NCI-H1930 (cell line): ENCODE measurements at places on chromosomes 6 and 20.
A peak's percentile ranks its signal among the peaks of the same experiment; 100 is the strongest.

- DNase-seq, result no peak
Observed at GRCh38 chr6:24149296-24149695, 23.3 kb downstream of the NRSN1 start.

GRCh38 chr6:153942361-153942760 lies 96.7 kb upstream of the OPRM1 start:
- no peak for DNase-seq

DNA sequence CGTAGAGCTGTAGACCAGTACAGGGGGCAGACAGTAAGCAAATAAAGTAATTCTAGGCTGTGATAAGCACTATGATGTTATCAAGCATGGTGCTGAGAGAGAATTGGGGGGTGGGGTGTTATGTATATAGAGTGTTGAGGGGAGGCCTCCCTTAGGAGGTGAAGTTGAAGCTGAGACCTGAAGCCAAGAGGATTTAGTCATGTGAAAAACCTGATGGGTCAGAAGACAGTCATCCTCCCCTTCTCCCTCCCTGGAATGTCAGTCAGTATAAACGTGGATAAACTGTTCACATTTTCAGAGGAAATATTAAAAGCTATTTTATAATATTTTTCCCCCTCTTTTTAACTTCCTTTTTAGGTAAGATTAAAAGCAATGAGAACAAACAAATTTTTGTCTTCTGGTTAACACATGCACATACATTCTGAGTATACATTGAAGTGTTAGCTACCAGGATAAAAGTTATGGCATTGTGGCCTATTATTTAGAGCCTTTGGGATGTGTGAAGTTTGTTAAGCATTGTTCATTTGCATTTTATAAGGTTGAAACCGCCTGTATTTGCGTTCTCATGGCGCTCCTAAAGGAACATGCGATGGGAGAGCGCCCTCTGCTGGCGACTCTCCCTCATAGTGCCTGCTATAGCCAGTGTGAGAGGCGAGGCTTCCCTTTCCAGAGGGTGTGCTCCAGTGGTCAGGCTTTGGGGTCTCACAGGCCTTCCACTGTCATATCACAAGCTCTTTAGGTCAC lies 35.4 kb upstream of the MAPK13 start:
- peak; percentile 73 for DNase-seq

DNA sequence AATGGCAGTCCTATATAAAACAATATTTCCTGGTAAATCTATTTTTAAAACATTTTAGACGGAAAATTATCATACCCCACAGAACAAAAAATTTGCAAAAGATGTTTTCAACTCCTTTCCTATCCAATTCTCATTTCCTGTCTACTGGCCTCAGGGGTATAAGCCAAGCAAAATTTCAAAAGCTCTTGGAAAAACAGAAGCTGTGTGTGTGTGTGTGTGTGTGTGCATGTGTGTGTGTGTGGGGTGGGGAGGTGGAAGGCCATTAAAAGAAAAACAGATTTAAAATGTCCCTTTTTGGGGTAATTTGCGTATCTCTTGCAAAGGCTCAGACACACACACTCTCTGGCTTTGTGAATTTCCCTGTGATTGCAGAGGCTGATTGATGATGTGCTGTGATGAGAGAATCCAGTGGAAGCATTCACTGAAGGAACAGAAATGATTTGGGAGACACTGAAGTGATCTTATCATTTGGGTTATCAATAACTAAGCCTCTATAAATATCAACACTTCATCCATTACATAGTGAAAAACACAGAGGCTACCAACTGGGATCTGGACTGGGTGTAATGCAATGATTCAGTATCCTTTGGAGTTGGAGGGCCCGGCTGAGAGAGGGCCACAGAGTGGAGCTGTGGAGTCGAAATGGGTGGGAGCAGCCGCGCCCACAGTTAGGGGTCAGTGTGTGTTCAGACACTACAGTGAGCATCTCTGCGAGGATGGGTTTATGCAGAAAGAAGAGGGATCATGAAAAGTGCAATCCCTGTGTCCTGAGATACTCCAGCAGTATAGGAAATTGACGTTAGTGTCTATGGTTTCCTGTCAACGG lies 106.8 kb upstream of the PREP start:
- DNase-seq, result peak; percentile 3

DNA sequence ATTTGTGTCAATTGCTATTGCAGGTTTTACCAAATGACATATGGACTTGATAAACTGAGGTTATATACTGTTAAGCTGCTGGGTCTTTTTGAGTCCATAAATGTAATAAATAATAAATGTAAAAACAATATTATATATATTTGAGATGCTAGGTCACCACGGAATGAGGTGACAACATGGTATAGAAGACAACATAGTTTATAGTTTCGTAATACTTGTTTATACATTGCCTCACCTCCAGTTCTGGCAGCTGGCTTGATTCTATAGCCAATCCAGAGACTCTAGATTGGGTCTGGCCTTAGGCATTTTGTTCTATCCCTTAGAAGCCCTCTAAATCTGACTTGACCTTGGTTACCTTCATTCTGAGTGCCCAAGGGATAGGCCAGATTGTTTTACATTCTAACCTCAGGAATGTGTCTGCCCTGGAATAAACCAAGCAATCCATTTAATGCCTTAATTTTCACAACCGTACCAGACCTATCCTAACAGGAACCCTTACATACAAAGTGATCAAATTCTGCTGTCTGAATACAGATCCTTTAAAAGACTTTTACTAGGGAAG lies 61.5 kb upstream of the STXBP5 start:
- DNase-seq, result no peak

DNA sequence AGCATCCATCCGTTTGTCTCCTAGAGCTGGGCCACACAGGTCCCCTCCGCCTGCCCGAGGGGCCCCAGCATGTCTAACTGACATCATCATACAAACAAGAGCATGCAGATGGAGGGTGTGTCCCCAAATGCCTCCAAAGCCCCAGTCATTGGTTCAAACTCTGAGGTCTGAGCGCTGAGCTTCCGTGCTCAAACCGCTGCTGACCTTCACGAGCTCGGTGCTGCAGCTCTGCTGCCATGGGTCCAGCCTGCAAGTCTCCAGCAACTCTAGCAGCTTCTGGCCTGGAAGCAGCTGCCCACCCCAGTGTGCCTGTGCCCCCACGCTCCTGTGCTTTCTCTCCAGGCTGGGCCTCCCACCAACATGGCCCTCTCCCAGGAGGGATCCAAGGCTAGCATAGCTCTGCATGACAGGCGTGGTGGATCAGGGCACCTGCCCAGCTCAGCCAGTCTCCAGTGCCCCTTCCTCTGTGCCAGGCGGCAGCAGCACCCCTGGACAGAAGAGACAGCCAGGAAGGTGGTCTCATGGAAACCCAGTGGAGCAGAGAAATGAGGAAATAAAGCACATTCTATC lies 131.6 kb upstream of the PMEPA1 start:
- DNase-seq, result no peak

DNA sequence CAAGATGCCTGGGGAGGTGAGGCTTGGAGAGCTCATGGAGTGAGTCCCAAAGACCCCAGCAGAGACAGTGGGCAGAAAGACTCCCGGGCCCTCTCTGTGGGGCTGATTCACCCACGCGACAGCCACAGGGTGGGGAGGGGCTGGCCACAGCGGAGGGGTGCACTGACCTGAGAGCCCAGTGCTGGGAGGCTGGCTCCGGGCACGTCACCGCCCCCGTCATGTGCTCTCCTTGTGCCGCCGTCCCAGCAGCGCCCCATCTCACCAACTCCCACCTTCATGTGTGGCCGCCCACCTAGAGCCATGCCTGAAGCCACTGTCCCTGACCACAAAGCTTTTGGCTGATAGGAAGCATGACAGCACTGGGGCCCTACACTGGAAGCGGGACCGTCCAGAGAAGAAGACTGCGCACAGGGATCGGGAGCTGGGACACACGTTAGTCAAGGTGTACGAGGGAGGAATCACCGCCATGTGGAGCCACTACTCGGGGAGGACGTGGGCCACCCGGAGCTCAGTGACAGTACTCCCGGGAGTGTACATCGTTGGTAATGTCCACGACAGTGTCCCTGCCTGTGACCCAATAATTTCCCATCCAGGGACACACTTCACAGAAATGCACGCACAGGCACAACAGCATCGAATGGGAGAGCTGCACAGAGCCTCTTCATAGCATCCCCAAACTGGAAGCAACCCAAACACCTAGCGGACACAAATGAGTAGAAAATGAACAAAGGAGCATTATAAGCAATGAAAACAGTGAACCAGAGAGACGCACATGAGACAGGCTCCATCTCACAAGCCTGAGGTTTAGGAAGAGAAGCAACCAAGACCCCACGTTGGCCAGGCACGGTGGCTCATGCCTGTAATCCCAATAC lies 28.4 kb upstream of the FOXC1 start:
- DNase-seq, result no peak

GRCh38 chr6:37141281-37142049 lies 28.5 kb upstream of the PIM1 start:
- no peak for DNase-seq

DNA sequence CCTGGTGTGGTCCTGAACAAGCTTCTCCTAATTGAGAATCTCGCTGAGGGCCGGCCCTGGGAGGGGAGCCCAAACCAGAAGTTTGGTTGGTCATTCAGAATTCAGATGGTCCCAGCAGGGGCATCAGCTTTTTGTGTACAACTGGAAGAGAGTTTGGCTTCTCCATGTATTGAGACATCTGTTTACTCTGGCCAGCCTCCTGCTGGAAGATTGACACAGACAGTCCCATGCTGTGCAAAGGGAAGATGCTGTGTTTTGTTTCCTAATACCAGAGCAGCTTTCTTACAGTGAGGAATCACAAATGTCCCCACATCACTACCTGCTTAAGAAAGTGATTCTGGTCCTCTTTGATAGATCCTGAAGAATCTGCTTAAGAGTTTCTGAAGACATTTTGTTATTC lies 97.8 kb downstream of the PLEKHG1 start:
- DNase-seq, result no peak

DNA sequence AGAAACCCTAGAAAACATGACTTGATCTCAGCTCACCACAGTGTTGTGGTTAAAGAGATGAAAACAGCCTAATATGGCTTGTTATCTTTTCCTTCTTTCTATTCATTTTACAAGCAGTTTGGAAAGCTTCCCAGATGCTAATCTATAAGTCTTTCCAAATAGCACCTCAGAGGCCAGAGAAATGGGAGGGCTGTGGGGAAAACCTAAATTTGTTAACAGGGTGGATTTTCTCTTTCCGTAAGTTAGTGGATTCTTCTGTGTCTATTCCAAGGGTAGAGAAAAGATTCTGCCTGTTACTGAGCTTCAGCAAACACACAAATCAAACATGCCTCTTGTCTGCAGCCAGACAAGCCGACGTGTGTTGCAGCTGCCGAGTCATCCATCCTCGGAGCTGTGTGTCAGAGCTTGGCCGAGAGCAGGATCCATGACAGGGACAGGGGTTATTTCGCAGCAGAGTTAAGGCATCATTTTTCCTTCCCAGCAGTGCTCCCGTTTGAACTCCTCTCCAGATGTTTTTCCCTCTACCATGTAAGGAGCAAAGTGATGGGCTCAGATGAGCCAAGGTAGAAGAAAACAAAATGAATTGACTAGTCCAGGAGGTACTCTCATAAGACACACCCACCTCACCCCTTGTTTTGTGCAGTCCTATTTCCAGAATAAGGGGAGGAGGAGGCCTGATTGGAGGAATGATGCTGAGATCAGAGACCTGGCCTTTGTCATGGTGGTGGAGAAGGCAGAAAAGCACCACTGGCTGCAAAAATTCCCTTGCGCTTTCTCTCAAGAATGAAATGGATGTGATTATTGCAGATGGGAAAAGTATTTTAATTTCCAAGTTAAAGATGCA lies 560.0 kb downstream of the C6orf118 start:
- DNase-seq, result no peak

DNA sequence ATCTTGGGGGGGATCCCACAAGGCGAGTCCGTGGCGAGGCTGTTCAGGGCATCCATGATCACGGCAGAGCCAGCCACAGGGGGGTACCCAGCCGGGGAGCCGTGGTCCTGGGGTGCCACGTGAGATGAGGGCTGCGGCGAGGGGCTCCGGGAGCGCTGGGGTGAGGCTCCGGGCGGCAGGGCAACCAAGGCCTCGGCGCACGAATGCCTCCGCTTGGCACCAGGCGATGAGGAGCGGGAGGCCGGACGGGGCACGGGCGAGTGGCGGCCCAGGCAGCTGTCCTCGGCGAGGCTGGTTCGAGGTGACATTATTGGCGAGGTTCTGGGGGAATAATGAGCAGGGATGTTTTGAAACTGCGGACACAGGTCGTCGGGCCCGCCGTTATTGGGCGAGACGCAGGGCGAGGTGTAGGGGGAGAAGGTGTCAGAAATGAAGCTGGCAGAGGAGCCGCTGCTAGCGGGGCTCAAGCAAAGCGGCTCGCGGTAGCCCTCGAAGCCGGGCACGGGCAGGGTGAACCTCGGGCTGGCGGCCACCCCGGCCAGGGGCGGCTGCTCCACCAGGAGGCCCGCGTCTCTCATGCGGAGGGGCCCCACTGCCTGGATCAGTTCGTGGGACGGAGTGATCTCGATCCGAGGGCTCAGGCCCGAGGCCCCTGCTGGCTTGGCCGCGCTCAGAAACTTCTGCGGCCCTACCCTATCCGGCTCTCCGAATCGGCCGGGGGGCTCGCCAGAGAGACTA lies 19.1 kb downstream of the NFATC2 start:
- DNase-seq, result no peak

DNA sequence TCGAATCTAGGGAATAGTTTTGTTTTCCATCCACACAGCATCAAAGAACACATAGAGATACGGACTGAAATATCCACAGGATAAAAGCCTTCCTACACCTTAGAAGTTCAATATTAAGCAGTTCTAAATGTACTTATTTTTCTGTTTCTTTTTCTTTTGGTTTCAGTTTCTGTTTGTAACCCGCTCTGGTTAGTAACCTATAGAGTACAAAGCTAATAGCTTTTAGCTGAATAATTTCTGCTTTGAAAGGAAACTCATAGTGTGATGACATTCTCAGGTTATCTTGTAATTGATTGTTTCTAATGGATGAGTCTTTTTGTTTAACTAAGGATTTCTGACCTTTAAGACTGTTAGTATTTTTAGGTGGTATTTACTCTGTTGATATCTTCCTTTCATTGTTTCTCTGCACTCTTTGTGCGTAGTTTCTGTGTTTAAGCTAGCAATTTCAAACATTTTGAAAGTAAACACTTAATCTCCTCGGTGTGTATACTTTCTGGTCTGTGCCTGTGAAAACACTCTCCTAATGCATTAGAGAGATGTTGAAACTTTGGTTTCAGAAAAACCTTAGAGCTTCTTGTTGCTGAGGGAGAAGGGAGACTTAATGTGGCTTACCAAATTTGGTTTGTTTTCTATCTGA lies 385.5 kb downstream of the HDGFL1 start:
- no peak for DNase-seq

GRCh38 chr6:140071601-140072062 lies 697.2 kb upstream of the CITED2 start:
- no peak for DNase-seq

GRCh38 chr6:91697010-91697695 lies 1110.3 kb upstream of the MAP3K7 start:
- no peak for DNase-seq

DNA sequence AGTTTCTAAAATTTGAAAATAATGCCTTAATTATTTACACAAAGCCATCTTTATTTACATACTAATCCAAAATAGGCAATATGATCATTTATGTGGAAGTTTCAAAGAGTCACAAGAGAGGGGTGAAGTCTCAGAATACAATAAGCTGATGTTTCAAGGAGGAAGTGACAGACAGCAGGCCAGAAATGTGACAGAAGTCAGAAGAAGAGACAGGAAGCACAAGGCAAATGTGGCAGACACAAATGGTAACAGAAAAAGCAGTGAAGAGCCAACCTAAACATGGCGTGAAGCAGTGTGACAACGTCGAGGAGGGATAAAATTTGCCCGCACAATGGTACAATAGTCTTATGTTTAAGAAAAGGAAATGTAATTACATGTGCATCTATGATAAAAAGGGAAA lies 59.8 kb downstream of the SHPRH start:
- DNase-seq, result no peak

GRCh38 chr6:30327232-30327746 lies 562 bp downstream of the TRIM39 start:
- DNase-seq, result no peak

- DNase-seq, result no peak
Observed at GRCh38 chr6:141635621-141636020, 497.1 kb upstream of the GJE1 start.
